ENCODE measurements at places on chromosomes 7 and 10. TPM values are rescaled to one million over a fixed set of nuclear protein-coding genes. Genes with fewer than 3 reads are reported as not detected.

DNA sequence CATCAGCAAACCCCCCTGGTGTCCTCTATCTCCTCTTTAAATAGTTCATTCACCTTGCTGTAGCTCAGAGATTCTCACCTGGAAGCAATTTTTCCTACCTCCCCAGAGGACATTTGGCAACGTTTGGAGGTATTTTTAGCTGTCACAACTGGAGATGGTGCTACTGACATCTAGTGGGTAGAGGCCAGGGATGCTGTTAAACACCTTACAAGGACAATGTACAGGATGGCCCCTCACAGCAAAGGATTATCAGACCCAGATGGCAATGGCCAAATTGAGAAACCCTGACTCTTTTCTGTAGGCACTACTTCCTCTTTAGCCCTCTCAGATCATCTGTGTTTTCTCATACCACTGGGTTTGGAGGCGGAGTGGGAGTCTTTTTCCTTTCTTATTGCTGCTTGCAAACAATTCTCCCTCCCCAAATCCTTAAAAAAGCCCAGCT, 13.2 kb upstream of the TRA2A start:
- DNase-seq: no peak

DNA sequence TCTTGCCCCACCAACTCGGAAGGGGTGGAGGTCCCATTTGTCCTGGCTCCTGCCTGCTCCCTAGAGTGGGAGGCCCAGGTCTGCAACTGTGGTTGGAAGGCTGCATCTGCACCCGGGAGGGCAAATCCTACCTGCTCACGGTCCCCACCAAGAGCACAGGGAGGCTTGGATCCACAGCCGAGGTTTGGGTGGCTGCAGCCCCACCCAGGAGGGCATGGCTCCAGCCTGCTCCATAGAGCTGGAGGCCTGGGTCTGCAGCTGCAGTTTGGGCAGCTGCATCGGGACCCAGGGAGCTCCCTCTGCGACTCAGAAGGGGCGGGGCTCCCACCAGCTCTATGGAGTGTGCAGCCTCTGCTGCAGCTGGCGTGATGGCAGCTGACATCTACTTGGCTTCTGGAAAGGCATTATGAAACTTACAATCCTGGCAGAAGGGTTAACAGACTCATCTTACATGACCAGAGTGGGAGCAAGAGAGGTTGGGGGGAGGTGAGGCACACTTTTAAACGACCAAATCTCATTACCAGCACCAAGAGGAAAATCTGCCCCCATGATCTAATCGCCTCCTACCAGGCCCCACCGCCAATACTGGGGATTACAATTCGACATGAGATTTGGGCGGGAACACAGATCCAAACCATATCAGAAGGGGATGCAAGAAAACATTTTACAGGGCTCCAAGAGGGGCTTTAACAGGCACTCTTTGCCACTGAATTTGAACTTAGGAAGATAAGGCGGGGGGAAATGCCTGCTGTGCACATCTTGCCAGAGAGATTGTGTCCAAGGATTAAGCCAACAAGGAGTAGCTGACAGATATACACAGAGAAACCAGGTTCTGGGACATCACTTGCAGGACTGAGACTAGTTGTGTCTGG, 8.2 kb upstream of the BLVRA start:
- peak; percentile 41 for DNase-seq

GRCh38 chr7:2860627-2861133, 16.6 kb upstream of the GNA12 start:
- no peak for DNase-seq

DNA sequence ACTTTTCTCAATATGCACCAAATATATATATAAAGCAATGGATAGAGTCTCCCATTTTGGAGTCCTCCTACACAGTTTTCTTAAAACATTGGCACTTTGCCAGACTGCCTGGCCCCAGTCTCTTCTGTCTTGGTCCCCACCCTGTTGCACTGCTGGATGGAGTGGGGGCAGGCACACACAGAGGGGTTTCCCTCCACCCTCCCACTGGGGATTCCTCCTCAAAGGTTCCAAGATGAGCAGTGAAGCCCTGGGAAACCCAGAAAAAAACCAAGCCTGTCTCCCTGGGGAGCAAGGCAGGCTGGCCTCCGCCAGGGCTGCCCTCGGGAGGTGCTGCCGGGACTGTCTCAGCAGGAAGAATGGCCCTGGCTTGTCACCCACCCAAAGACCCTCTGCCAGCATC, 68.0 kb downstream of the SH3PXD2A start:
- no peak for DNase-seq

DNA sequence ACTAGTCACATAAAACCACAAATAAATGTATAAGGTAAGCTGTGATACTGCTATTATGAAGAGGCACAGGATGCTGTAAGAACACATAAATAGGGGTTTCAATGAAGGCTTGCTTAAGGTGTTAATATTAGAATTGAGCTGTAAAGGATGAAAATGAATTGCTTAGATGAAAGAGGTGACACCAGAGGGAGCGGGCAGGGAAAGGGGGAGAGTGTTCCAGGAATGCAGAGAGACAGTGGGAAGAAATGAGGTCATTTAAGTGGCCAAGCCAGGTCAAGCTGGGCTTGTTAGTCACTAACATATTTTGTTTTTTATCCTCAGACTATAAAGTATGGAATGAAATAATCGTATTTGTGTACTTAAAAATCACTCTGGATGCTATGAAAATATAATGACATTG, 193.5 kb downstream of the NRG3 start:
- no peak for DNase-seq

Gene BLOC1S2
- polyA plus RNA-seq: 75.0 TPM

Gene CTAGE4
- 0.04 TPM for polyA plus RNA-seq

Measured in AG04450 (cell line).